ENCODE measurements at places on chromosomes 13 and 19.

DNA sequence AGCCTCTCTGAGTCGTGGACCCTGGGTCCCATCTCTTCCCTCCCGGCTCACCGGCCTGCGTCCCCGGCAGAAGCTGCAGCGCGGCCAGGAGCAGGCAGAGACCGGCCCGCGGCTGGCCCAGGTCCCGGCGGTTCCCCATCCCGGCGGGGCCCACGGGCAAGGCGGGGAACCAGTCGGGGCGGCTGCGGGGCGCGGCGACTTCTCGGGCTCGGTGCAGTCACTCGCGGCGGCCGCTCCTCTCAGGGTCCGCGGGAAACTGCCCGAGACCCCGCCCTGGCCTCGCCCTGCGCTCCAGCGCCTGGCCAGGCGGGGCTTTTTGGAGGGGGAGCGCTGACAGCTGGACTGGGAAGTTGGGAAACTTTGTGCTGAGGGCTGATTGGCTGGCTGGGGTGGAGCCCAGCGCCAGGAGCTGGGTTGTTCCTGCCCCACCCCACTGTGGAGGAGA, at the start of gene COL5A3:
COL5A3 (minus strand) TSS at position 258 of the 445 bp plus-strand sequence; CDS start at position 139, 119 bp downstream.
- DNase-seq, result no peak

GRCh38 chr19:11223200-11223599, 16.2 kb upstream of the ANGPTL8 start:
- no peak for DNase-seq

GRCh38 chr13:23673354-23673753, 103.1 kb downstream of the TNFRSF19 start:
- no peak for DNase-seq

- no peak for DNase-seq
Measured at GRCh38 chr19:40555978-40556689, 20.5 kb upstream of the SHKBP1 start.

DNA sequence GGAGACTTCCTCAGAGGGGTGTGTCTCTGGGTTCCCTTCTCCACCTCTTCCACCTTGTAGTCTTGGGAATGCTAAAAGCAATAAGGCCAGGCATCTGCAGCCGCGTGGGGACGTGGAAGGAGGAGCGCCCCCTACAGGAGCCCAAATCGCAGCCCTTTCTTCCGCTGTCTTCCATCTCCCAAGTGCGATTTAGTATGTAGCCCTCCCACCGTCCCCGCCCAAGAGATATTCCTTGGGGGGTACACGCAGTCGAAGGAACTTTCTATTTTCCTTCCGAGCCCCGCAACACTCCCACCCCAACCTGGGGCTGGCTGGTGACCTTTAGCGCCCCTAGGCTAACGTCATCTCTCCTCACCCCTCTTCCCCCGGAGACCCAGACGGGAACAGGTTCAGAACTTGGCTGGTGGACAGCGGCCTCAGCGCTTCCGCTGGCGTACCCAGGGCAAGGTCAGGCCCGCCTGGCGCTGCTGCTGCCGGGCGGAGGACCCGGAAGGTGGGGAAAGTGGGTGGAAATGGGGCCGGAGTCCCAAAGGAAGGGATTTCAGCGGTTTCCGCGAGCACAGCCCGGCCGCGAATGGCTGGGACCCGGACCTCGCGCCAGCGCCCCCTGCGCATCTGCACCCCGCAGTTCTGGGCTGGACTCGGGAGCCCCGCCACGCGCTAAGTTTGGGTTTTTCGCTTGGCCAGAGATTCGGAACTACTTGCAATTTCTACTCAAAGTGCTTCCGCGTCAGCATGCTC, 2.1 kb upstream of the PCDH8 start:
- DNase-seq, result no peak

DNA sequence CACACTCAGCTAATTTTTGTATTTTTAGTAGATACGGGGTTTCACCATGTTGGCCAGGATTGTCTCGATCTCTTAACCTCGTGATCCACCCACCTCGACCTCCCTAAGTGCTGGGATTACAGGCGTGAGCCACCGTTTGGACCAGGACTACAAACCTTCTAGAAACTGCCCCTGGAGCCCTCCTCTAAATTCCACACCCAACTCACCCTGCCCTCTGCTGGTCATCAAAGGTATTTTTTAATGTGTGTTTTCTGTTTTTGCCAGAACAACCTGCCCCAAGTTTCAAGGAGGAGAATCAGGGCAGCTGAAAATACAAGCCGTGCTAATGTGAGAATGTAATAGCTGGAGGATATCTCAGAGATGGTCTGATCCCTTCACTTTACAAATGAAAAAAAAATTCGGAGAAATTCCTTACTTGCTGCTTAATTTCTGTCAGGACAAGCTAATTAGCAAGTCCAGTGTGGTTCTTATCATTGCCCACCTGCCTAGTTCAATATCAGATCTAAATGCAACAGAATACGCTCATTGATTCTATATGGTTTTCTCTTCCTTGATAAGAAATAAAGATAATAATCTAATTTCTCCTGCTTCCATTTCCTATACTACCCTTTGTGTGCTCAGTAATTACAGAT, 4.1 kb downstream of the ATP8A2 start:
- DNase-seq, result peak; percentile 34

- DNase-seq, result no peak
Measured at GRCh38 chr19:29255006-29255405, 42.1 kb upstream of the UQCRFS1 start.

- DNase-seq, result no peak
Measured at GRCh38 chr13:27868641-27869435, 51.0 kb upstream of the PDX1 start.

GRCh38 chr19:50858886-50859285, 4.2 kb downstream of the KLK3 start:
- DNase-seq, result peak; percentile 96

GRCh38 chr19:49614096-49614833, 23.3 kb downstream of the PRR12 start:
- DNase-seq, result no peak

GRCh38 chr19:29264897-29265296, 51.9 kb upstream of the UQCRFS1 start:
- no peak for DNase-seq

- no peak for DNase-seq
Measured at GRCh38 chr13:79482281-79482970, 1.5 kb downstream of the NDFIP2 start.

DNA sequence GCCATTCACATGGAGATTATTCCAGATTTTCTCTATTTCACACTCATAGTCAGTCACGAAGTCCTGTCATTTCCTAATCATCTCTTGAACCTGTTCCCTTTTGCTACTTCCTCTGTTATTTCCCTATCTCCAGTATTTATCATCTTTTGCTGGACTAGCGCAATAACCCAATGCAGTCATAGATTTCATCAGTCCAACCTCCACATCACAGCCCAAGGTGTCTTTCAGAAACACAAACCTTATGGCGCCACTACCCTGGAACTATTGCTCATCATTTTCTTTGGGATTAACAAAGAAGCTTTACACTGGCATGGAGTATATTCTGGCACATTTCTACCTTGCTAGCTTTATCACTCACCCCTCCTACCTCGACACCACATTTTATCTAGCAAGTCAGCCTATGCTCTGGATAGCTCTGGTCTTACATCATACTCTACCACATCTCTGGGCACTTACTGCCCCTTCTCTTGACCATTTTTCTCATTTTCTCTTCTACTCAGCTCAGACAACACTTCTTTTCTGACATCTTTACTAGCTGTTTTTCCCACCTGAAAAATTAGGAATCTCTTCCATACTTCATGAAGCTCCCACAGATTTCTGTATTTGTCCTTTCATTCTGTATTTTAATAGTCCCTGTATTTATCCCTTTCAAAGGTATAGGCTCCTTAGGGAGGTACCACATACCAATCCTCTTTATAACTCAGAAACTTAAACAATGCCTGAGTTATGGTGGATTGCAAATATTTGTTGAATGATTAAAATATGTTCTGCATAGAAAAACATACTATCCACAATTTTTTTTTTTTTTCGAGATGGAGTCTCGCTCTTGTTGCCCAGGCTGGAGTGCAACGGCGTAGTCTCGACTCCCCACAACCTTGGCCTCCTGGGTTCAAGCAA, 534.7 kb downstream of the KLF12 start:
- no peak for DNase-seq

DNA sequence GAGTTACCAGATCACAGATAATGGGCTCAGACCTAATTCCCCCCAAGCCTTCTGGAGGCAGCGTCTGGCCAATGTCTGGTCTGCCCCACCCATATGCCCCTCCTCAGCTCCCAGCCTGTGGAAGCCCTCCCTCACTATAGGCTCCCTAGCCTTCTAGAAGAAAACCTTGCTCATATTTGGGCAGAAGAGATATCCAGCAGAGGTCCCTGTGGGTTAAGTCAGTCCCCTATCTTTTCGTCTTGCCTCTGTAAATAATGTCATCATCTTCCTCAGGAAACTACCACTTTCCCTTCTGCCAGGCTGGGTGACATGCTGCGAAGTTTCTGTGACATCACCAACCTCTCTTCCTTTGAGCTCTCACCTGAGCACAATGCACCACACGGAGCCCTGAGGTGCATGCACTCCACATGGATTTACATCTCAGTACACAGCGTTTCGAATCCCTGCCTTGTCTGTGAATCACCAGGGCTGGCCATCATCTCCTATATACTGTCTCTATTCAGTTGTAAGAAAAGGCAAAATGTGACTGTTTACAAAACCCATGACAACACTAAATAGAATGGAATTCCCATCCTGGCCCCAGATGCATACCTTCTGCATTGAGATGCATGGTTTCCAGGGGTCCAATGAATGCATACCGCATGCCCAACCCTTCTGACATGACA, 112.8 kb downstream of the CRYL1 start:
- DNase-seq, result no peak

DNA sequence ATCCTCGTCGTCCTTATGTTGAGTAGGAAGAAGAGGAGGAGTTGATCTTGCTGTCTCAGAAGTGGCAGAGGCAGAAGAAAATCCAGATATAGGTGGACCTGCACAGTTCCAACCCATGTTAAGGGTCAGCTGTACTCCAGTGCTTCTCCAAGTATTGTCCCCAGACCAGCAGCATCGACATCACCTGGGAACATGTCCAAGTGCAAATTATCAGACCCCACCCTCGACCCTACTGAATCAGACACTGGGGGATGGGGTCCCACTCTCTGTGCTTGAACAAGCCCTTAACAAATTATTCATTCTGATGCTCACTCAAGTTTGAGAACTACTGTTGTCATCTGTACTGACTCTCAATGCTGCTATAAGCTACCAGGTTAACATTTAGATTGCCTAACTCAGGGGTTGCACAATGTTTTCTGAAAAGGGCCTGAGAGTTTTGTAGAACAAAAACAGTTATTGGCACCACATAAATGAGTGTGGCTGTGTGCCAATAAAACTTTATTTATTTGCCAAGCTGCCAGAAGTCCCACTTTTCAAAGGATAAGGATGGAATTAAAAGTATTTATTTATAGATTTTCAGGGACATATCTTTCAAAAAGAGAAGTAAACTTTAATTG, 226.7 kb upstream of the IPO5 start:
- no peak for DNase-seq

DNA sequence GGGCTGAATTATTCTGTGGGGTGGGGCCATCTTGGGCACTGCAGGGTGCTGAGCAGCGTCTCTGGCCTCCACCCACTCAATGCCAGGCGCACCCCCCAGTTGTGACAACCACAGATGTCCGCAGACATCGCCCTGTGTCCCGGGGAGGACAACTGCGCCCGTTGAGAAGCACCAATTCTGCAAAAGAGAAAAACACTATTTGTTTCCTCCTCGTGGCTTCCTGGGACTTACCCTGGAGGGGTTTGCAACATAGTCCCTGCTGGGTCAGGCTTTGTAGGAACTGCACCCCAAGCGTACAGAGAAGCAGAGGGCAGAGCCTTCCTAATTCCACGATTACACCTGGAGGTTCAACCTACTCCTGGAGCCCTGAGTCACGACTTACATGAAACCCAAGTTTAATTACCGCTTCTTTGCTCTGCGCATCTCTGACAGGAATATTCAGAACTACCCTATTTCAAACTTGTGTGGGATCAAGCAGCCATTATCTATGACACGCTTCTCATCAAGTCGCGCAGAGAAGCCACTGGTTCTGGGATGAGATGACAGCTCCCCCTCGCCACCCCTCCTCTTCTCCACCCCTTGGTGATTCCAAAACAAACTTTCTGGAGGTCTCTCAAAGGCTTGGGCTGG, 11.1 kb upstream of the SLC39A3 start:
- DNase-seq, result no peak

GRCh38 chr19:12494260-12494860, 9.7 kb upstream of the ZNF709 start:
- no peak for DNase-seq

DNA sequence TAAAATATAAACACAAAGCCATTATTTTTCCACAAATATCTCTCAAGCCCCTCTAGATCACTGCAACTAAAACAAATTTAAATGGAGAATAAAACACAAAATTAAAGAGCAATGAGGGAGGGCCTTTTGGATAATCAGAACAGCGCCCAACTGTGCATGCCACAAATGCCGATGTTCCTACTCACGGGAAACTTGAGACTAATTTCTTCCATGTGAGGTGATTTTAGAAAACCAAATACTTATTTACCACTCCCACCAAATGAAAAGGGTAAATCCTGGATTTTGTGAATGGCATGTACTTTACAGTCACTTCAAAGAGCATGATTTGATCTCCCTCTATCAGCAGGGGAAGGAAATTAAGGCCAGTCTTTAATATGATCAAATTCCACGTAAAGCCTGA, 74.8 kb downstream of the SLC7A1 start:
- no peak for DNase-seq

Data from NCI-H2171 treated with DMSO at 0.1 percent for 48 hours (cell line).